Activated CD4-positive, alpha-beta memory T cell treated with anti-CD3 and anti-CD28 coated beads, Interleukin-2, amount 10 ng/mL, durations not matched to agents 7 days and 5 days (primary cell): ENCODE measurements at places on chromosomes 1 and 21. TPM values are rescaled to one million over a fixed set of nuclear protein-coding genes. Genes with fewer than 3 reads are reported as not detected.

DNA sequence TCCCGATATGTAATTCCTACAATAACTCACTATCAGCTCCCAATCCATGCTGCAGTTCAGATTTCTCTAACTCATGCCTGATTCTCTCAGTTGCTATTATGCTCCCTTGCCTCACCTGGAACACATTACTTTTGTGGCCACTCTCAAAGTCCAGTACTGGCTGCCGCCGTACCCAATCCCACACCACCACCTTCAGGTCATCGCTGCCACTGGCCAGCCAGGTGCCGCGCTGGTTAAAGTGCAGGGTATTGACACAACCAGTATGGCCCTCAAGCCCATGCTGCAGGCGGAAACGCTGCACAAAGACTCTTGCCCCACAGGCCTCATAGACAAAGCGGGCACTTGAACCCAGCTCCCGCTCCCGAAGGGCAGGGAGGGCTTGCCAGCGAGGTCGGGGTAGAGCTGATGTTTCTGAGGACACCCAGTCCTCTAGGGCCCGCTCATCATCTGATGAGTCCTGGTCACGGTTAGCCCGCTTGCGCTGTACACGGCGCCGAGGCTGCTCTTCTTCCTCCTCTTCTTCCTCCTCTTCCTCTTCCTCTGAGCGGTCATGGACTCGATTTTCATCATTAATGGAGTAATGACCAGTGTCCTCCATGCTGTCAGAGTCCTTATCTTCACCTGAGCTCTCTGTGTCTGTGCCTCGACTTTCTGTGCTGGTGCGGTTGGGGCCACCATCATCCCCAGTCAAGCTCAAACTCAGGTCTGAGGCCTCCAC, 22.6 kb downstream of the DCAF8 start:
- DNase-seq: no peak

GJB3 gene
- total RNA-seq: not detected

SEMA4A gene
- 21.5 TPM for total RNA-seq

GRCh38 chr1:113545626-113546025, 155.3 kb downstream of the MAGI3 start:
- DNase-seq: no peak

FABP3 gene
- not detected for total RNA-seq

PKP1 gene
- not detected for total RNA-seq

- DNase-seq: no peak
Measured at GRCh38 chr1:101260556-101261350, 23.9 kb downstream of the S1PR1 start.

PRKAA2 gene
- not detected for total RNA-seq

DNA sequence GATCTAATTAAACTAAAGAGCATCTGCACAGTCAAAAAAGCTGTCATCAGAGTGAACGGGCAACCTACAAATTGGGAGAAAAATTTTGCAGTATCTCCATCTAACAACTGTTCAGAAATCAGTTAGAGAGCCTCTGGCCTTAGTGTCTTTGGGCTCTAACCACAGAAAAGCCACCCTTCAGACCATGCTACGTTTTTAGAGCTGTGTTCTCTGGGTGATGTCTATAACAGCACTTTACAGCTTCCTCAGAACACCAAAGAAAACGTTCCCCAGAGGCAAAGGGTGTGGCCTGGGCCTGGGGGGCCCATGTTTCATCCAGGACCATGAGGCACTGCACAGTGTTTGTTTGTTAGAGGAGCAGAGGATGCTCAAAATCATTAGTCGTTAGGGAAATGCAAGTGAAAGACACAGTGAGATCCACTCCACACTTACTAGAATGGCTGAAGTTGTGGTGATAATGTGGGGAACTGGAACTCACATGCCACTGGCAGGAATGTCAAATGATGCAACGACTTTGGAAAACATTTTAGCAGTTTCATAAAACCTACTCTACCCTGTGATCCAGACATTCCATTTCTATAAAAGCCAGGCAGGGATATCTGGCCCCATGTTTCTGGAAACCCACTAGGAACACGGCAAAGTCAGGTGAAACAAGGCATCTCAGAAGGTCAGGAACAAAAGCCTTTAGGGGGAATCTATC, 250.4 kb upstream of the HOOK1 start:
- DNase-seq: no peak

HHIPL2 gene
- not detected for total RNA-seq

DNA sequence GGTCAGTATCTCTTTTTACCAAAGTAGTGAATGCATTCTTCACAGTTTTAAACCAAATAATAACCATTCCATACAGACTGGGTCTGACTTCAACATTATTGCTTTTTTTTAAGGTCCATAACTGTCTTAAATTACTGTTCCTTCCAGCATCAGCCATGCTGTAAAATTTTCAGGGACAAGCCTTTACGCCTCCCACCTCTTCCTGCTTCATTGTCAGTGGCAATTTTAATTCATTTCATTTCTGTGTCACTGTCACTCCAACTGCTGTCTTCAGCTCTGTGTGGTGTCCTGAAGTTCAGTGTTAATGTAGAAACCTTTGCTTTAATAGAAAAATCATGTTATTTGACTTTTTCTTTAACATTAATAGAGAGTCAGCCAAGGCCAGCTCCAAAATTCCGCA, 365.6 kb upstream of the PTBP2 start:
- DNase-seq: no peak
